ENCODE measurements at places on chromosomes 13 and 19.
A peak's percentile ranks its signal among the peaks of the same experiment; 100 is the strongest.

DNA sequence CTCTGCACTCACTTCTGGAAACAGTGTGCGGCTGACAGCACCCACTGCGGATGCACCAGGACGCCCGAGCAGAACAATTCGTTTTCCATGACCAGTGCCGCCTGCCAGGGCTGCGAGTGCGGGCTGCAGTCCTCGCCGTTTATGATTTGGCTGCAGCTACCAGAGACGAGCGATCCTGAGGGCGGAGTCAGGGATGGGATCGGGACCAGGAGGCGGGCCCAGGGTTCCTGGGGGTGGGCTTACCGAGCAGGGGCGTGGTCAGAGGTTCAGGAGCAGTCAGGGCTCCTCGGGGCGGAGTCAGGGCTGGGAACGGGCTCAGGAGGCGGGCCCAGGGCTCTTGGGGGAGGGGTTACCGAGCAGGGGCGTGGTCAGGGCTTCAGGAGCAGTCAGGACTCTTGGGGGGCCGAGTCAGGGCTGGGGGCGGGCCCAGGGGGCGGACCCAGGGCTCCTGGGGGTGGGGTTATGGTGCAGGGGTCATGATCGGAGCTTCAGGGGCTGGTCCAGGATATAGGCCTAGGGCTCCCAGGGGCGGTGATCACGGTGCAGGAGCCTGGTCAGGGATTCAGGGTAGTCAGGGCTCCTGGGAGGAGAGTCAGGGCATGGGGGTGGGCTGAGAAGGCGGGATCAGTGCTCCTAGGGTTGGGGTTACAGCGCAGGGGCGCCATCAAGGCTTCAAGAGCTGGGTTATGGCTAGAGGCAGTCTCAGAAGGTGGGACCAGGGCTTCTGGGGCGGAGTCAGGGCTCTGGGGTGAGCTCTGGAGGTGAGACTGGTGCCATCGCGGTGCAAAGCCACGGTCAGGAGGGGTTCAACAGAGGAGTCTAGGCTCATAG lies 1.7 kb downstream of the KLK4 start:
- peak; percentile 99 for DNase-seq

DNA sequence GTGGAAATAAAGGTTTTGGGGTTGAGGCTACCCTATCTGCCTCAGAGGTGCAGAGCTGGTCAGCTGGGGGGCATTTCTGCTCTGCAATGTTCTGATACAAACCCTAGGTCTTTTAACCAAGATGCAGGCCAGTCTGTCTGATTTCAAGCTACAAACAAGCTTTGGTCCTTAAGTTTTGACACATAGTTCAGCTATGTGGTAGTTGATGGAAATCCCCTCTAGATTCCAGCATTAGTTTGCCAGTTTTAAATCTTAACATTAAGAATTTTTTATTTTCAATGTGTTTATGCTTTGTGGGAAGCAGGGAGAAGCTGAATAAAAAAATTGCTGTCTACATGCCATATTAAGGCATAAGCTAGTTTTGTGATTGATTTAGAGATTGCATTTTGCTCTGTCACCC lies 225.7 kb downstream of the LMO7 start:
- no peak for DNase-seq

DNA sequence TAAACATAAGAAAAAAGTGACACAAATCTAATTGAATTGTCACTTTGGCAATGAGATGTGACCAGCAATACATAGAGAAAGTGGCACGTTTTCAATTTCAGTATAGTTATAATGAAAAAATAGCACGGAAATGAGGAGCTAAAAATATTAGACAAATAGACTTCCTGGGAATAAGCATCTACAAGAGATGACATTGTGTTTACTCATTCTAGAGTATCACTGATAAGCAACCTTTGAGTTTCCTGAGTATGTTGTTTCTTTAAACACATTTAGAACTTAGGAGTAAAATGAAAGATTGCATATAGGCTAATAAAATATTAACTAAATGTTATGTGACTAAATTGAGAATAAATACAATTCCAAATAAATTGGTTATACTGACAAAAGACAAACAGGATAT lies 207.1 kb upstream of the SLITRK6 start:
- DNase-seq = no peak

- no peak for DNase-seq
Measured at GRCh38 chr13:37412241-37412921, 186.2 kb downstream of the POSTN start.

- no peak for DNase-seq
Measured at GRCh38 chr19:58553799-58554493, 959 bp downstream of the CHMP2A start.

DNA sequence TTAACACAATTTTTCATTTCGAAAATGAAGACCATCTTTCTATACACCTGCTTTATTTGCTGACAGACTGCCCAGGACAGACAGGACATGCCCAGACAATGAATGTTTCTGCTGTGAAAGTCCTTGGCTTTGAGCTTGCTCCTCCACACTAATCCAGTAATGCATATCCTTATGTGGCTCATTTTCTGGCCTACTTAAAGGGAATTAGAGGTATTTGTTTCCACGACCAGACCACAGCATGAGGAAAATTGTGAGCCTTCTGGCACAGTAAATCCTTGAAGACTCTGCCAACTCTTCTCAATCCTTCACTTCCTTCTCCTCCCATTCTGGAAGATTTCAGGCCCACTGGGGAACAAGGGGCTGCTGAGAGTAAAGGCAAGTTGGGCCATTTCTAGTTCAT lies 25.7 kb downstream of the CCDC70 start:
- DNase-seq = no peak

DNA sequence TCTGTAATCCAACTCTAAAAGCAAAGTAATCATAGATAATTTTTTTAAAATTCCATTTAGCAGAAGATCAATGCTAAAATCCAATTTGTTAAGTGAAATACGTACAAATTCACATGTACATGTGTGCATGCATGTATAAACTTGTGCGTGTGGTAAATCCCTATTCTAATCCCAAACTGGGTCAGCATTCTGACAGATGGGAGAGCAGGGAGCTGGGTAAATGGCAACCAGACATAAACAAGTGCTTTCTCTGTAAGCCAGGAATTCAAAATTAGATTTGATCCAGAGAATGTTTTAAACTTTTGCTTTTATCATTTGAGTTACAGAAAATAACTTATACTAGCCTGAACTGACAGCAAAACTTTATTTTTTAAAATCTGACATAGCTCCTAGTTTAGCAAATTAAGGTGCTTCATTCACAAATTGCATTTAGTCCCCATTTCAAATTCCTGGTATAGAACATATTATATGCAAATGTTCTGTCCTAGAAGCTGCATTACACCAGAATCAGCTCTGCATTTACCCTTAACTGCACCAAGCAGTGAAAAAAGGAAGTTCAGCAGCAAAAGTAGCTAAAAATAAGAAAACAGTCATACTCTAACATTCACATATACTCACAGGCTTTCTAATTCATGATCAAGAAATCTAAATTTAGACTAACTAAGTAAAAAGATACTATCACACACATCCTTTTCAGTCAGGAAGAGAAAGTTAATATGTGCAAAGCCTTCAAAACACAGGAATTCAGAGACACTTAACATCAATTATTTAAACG lies 32.6 kb downstream of the UBL3 start:
- no peak for DNase-seq

- DNase-seq = no peak
Measured at GRCh38 chr19:4510435-4511255, 7.6 kb downstream of the PLIN4 start.

DNA sequence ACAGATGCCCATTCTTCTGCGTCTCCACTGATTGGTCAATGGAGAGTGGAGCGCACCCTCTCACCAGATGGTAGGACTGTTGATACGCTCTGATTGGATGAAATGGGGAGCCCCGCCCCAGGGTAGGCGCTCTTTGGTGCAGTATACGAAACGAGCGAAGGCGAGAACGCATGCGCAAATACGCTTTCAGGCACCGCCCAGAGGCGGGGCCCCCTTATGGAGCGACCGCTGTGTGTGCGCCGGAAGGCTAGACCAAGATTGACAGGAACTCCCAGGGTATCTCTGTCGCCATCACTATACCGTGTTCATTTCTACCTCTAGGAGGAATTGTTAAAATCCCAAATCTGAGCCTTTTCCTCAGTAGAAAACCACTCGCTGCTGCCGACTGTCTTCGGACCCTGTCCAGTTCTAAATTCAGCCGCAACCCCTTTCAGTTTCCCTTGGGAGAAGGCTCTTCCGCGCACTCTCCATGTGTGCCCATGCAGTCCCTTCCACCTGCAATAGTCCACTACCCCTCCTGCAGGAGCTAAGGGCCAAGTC lies 720 bp upstream of the HNRNPL start:
- DNase-seq = peak; percentile 99

- DNase-seq = no peak
Measured at GRCh38 chr13:83827338-83827737, 54.9 kb downstream of the SLITRK1 start.

GRCh38 chr19:46715975-46716671 lies 791 bp downstream of the PRKD2 start:
- DNase-seq = peak; percentile 80

DNA sequence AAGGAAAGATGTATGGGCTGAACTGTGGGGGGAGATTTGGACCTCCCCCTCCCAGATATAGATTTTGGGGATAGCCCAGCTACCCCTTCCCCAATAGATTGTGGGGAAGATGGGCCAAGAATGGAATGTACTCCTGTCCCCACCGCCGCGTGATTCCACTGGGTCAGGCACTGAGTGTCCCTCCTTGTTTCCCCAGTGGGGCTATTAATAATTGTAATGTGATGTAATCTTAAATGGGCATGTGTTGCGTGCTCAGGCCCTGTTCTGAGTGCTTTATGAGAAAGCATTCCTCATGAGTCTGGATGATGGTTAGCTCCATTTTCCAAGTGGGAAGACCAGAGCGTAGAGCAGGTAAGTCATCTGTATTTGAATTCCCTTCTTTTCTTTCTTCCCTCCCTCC lies 1.4 kb downstream of the PSMD8 start:
- DNase-seq = peak; percentile 34

GRCh38 chr13:113182046-113182445 lies 23.6 kb downstream of the PROZ start:
- no peak for DNase-seq

DNA sequence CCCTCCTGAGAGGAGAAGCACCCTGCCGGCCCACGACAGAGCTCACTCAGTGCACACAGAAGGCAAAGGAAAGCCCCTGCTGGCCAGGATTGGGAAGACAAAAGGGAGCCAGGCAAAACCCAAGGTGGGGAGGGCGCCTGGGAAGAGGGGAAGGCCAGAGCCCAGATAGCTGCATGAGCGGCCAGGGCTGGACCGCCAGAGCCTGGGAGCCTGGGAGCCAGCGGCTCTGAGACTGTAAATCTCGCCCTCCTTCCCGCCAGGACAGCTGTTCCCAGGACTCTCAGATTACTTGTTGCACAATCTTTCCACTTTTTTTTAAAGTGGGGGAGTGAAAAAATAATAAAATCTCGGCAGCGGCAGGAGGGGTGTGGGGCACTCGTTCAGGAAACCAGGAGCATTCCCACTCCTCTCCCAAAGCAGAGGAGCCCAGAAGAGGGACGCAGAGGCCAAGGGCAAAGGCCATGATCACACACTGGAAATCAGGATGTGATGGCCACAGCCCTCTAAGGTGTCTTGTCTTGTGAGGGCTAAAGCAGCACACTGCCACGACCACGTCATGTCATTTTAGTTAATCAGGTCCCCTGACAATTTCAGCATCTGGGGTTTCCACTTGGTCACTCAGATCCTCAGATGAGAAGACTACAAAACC lies 19.6 kb upstream of the EPHX3 start:
- peak; percentile 81 for DNase-seq

- DNase-seq = peak; percentile 38
Measured at GRCh38 chr13:111937777-111938311, 129.1 kb upstream of the SOX1 start.

DNA sequence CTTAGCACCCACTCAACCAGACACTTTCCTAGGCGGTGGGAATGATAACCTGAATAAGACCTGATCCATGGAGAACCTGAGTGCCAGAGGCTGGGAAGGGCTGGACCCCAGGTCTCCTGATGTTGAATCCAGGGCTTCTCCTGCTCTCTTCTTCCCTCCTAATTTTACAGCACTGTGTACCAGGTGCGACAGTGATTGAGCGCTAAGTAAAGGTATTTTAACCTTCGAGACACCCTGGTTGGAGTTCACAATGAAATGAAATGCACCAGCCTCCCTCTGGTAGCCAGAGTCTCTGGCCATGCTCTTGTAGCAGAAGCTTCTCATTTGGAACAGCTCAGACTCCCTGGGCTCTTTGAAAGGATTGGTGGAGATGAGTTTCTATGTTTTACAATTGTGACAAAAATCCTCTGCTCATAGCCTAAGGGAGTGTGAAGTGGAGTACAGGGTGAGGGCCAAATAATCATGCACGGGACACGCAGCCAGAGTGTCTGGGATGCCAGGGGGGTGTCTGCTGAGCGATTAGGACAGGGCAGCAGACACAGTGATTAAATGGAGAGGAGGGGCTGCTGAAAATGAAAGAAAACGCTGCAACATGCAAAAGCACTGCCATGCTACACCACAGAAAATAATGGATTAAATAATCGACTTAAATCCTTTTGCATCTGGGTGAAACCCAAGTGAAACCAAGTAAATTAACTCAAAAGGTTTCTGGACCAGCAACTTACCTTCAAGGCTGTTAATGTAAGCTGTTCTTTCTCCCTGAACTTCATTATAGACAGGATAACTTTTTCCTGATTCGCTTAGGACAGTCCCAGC lies 83.8 kb downstream of the FAM216B start:
- DNase-seq = no peak

DNA sequence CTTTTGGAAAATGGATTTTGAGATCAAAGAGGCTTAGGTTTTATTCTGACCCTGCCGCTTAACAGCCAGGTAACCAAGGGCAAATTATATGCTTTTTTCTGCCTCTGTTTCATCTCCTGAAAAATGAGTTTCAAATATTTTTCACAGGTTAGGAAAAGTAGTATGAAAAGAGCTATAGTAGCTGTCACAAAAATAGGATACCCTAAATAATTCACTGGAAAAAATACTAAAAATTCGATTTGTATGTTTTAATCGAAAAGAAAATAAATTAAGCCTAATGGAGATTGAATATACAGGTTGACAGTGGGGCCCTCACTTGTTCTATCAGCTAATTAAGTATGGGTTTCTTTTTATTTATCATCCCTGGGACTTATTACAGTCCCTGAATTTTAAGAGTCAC lies 58.3 kb downstream of the RNF6 start:
- no peak for DNase-seq

DNA sequence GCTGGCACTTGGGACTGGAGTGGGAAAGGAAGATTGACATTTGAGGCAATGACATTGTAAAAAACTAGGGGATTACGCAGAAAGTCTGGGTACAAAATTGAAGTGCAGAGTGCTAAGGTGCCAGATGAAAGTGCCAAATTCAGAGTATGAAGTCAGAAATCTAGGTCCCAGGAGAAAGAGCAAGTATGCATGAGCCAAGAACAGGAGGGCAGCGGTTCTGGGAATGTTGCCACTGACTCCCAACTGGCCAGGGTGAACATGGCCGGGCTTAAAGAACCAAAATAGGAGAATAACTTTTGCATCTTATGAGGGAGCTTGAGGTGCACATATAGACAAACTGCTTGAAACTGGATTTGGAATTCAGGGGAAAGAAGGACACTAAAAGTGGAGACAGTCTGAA lies 495.8 kb upstream of the KLF12 start:
- no peak for DNase-seq

DNA sequence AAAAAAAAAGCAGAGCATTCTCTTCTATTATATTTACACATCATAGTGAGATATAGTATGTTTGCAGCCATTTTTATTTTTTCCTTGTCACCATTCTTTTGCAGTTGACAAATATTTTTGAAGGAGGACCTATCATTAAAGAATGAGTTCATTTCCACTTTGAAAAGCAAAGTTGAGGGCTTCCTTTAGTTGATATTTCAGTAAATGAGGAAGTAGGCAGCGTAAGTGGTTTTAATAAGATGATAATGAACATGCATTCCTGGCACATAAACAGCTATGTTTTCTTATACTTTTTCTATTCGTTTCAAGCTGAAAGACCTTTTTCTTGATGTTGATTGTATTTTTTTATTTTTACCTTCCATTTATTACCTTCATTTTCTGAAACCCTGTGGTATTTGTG lies 66.2 kb downstream of the ZMYM2 start:
- no peak for DNase-seq

Data from ecto neural progenitor cell (in vitro differentiated cells).